Central memory CD4-positive, alpha-beta T cell (primary cell): ENCODE measurements at places on chromosomes 1 and 21.
A peak's percentile ranks its signal among the peaks of the same experiment; 100 is the strongest.

GRCh38 chr1:21338573-21339355, 48.5 kb upstream of the ECE1 start:
- DNase-seq = no peak

DNA sequence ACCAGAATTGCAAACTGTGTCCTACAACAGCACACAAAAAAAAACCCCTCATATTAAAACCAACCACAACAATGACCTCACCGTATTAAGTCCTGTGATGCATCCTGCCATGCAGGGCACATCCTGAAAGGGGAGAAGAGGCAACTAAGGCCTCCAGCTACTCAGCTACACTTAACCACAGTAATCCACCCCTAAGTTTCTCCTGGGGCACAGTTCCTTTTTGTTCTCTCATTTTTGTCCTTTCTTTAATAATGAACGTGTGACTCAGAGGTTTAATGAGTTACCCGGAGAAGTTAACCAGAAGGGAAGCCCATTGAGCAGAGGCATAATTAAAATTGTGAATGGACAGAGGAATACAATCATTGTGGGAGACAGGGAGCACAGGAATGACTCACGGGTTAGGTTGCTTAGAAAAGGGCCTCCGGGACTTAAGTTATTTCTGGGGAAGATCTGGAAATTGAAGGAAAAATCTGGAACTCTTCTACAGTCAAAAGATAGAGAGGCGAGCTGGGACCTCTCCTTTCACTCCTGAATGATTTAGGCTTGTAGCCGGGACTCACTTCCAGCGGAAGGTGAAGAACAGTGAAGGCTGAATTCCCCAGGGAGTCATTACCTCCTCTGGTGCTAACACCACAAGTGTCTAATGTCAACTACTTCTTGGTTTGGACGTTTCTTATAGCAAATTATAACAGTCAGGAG, 36.9 kb upstream of the HIVEP3 start:
- no peak for DNase-seq

DNA sequence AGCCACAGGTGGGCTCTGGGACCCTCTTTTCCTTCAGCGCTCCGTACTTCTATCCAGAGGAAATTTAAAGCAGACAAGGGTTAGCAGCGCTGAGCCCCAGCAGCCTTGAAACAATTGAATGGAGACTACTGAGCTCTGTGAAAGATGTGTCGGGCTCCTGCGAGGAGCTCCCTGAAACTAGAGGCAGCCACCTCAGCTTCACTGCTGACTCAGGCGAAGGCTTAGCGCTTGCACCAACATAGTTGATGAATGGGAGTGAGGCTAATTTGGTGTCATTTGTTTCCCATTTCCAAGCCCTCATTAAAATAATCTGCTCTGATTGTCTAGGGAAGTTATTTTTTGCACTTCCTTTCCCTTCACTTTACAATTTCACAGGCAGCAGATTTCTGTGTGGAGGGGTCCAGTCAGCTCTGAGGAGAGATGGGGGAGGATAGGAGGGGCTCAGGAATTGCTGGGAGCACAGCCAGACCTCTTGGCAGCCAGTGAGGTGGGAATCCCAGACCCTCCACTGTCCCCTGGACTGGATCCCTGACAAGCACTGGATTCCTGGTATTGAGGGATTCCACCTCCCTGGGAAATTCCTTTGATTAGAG, 398.9 kb upstream of the PLXNA2 start:
- DNase-seq = no peak

GRCh38 chr1:234218078-234218477, 155.2 kb upstream of the COA6 start:
- no peak for DNase-seq

GRCh38 chr1:111784273-111784901, 28.7 kb downstream of the DDX20 start:
- DNase-seq = no peak

GRCh38 chr1:33599516-33600115, 127.2 kb downstream of the ZSCAN20 start:
- no peak for DNase-seq

DNA sequence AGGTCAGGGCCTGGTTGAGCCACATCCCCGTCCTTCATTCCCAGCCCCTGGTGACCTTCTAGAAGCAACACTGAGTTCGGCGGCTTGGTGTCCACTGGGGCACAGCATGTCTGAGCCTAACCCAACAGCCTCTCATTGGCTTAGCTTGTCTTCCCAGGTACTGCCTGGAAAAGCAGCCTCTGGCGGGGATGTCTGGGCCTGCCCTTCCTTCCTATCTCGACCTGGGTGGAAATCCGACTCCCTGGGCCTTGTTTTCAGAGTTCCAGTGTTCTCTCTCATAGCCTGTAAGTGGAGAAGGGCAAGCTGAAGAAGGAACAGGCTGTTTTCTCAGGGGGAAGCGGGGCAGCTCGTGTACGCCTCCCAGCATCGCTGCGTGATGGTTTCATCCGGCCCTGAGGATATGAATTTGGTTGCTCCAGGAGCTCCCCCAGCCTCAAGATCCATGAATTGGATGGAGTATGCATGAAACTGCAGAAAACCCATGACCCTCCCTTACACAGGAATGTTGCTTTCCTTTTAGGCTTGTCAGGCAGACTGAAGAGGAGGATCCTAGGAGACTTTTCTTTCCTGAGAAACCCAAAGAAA, 116.5 kb upstream of the IRF2BP2 start:
- DNase-seq = no peak

GRCh38 chr1:179706339-179706941, 36.7 kb upstream of the FAM163A start:
- peak; percentile 60 for DNase-seq

- no peak for DNase-seq
These were observed 34.8 kb upstream of the QSOX1 start for GRCh38 chr1:180119837-180120236.

- DNase-seq = no peak
These were observed 752.1 kb downstream of the NCAM2 start for GRCh38 chr21:21750124-21750825.

DNA sequence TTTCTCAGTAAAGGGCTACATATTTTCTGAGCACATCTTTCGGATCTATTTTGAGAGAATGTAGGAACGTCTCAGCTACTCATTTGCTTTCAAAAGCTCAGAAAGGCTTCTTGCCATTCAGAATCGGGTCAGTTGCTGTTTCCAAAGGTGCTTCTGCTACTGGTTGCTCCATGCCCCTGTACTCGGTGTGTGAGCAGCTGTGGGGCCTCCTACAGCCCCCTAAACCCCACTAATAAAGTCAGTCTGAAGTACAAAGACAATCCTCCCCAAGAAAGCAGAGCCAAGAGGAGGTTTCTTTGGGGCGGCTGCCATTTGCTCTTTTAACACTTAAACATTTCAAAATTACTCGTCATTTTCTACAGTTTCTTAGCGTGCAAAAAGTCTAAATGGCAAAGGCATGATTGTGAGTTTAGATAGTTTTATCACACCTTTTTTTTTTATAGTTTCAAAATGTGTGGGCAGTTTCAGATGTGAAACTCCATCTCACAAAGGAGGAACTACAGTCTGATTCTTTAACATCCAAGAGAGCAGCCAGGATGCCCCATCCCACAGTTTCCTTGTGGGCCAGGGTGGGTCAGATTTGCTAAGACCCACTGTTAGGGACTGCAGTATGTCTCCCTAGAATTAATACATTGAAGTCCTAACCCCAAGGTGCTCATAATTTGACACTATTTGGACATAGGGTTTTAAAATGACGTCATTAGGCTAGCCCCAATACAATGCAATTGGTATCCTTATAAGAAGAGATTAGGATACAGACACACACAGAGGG, 4.1 kb downstream of the RUNX1 start:
- DNase-seq = no peak

- DNase-seq = no peak
These were observed 315.5 kb upstream of the CAMK1G start for GRCh38 chr1:209267968-209268367.

GRCh38 chr1:110706621-110707020, 31.9 kb upstream of the KCNA3 start:
- no peak for DNase-seq

DNA sequence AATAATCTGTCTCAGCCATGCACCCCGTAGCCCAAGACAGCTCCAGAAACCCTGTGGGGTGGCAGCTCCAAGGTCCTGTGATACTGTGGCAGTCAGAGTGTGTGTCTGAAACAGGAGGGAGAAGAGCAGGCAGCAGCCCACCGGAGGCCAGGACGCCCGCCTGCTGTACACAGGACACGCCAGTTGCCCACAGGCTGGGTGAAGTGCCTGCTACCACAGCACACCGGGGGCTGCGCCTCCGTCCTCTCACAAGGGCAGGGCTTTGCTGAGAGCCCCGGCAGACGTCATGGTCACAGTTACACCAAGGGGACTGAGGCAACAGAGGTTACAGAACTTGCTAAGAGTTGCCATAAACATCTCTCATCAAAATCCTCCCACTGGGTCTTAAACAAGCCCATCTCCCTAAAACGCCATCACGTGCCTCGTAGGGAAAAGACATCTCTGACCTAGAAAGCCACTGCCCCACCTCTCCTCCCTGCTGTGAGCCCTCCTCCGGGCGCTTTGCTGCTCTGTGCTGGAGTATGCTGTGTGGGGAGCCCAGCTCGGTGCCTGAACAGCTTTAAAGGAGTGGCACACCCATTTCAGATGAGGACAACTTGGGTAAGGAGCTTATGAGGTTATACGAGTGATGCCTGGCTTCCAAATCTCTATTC, 5.3 kb downstream of the C1orf174 start:
- DNase-seq = no peak
